Activated T-helper 1 cell treated with anti-CD3 and anti-CD28 coated beads, Interleukin-2, amount 50 U/mL, for 16 hours (primary cell): ENCODE measurements at places on chromosomes 11 and 22.

DNA sequence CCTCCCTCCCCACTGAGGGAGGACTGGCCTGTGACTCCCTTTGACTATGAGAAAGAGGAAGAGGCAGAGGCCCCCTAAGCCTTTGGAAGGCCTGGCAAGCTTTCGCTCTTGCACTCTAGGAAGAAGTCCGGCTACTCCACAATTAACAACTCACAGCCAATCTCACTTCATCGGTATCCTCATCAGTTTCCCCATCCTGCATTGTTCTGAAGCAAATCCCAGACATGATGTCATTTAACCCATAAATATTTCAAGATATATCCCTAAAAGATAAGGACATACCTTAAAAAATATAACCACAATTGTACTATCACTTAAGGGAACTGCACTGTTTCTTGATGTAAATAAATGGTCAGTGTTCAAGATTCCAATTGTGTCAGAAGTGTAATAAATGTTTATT is 63.1 kb downstream of the CWC15 start:
- DNase-seq: no peak

DNA sequence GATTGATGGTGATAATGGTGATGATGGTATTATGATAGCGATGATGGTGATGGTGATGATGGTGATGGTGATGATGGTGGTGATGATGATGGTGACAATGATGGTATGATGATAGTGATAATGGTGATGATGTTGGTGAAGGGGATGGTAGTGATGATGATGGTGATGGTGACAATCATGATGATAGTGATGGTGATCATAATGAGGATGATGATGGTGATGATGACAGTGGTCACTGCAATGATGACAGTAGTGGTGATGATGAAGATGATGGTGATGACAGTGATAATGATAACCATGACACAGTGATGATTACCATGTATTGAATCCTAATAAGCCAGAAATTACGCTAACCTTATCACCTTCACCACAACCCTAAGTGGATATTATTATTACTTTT is 128.2 kb downstream of the SHANK2 start:
- no peak for DNase-seq

DNA sequence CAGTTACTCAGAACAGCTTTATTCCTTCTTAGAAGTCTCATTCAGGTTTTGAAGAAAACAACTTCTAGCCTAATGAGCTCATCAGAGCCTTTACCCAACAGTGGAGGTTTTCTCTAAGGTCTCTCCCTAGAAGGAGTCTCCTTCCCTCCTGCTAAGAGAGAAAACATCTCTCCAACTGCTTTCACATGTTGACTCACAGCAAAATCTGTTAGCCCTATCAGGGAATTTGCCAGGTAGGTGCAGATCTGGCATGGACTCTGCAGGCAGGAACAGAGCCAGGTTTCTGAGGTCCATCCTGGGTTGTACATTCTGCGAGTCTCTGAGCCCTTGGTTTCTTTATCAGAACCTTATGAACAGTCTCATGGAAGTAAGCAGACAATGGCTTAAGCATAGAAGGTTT is 214.4 kb downstream of the HIPK3 start:
- no peak for DNase-seq

DNA sequence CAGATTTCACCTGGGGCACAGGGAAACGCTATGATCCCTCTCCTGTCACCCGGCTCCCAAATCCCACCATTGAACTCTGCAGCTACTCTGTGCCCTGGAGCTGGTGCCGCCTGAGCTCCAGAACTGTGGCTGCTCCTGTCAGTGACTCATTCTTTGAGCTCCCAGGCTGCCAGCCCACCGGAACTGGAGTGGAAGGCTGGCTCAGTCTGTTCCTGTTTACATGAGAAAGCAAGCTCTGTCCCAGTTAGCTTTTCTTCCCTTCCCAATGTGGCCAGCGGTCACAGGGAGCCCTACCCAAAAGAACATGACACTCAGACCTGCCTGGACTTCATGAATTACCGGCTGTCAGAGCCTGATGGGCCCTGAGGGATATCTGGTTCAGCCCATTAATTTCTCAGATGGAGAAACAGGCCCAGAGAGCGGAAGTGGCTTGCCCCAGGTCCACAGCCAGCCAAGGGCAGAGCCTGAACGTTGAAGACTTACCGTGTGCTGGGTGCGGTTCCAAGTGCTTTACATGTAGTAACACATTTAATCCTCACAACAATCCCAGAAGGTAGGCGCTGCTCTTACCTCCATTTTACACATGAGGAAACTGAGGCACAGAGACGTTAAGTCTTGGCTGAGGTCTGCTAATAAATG is 23.8 kb upstream of the IGSF22 start:
- no peak for DNase-seq

DNA sequence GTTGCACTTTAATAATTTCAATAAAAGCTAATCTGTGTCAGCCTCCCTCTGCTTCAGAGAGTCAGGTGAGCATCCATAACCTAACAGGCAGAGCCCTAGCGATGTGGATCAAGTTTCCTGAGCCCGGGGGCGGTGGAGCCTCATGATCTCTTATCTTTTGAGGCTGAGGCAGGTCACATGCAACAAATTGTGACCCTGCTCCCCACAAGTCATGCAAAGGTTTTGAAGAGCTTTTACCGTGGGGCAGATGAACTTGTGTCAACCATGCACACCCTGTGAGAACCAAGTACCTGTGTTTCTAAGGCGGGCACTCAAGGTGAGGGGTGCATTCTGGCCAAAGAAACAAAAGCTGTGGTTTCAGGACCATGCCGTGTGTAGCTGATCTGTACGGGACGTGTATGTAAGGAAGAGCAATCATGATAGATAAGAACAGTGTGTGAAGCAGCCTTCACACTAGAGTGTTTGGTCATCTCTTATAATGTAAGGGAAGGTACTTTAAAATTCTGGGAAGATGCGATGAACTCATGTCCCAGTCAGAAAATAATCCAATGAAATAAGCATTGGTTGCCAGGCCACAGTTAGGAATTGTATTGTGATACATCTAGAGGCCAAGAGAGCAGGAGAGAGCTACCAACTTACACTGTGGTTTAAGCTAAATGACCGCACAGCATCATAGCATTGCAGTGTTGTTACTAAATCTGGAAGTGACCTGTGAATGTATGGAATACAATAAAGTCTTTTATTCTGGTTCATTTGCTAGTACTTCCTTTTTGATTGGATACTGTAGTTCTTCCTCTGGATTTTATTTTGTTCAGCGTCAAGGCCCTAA is 49.8 kb downstream of the DKK3 start:
- DNase-seq: no peak

- no peak for DNase-seq
These were observed 959 bp downstream of the CCND1 start for GRCh38 chr11:69641681-69642548.

DNA sequence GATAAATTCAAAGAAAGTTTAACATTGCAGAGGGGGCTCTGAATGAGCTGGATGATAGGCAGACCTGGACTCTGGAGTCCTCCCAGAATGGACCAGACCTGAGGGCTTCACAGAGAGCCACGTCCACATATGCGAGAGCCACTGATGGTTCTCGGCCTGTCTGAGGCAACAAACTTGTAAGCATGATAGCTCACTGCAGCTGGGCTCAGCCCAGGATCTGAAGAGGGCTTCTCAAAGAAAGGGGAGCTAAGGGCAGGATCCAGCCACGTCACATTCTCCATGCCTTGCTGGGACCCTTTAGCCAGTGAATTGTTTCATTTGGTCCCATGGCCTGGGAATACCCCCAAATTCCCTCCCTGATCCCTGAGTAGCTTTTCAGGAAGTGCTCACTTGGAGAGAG is 98.9 kb downstream of the ATXN10 start:
- no peak for DNase-seq

- DNase-seq: no peak
These were observed 7.3 kb upstream of the C11orf86 start for GRCh38 chr11:66967670-66968425.

DNA sequence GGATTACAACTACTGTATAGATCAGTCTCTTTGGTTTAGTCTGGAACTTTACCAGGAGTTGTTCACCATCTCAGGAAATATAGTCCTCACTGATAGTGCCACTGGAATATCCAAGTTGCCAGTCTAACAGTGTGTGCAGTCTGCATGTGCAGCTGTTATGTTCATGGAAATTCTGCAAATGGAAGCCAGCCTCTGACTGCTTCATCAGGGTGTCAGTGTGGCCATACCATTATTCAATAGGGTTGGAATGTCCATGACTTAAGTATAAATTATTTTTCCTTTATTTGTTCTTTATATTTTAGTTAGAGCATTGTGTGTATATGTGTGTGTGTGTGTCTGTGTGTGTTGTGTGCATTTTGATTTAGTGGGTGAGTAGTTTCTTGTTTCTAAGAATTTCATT is 51.8 kb downstream of the C11orf96 start:
- no peak for DNase-seq

DNA sequence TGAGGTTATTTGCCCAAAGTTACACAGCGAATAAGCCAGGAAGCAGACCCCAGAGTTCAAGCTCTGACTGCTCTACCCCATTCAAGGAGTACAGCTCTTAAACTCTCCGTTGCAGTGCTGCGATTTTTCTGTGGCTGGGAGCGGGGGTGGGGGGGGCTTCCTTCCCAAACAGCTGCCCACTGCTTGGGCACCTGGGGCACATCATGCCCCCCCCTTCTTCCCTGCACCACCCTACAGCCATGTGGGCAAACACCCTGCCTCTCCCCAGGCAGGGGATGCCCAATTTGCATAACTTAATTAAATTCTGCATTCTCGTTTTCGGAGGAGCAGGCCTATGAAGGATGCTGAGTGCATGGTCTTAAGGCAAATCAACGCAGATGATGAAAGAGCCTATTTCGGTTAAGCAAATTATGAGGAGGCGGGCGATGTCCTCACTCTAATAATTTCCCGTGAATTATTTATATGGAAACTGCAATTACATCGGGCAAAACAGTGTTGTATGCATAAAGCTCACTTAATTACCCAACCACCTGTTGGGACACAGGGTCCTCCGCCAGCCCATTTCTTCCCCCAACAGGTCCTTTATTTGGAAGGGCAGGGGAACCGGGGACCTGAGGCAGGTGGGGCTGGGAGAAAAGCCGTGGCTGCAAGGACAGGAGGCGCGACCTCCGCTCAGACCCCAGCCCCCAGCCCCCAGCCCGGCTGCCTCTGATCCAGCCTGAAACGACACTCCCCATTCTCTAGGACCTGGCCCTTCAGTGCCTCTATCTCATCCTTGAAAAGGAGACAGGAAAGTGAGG is 610.5 kb downstream of the BUD13 start:
- no peak for DNase-seq

DNA sequence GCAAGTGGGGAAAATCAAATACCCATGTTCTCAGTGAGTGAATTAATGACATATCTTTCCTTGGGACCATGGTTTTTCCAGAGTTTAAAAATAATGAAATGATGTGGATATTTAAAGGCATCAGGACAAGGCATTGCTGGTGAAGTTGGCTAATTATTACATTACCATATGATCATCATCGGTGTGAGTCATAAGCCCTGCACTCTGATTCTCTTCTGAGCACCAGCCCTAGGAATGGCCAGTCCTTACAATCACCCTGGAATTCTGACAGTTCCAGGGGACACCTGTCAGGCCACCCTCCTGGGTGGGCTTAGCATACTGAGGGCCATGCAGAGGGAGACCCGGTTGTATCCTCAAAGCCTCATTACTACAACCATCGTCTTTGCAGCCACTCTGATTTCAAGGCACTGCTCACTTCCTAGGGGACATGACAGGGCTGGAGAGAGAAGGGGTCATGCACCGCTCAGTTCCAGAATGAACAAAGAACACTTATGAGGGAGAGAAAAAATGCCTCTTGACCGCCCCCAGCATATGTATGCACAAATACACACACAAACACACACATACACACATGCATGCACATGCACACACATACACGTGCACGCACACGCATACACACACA is 365.0 kb downstream of the MIAT start:
- DNase-seq: no peak

GRCh38 chr11:34530545-34531234 is 17.1 kb upstream of the ELF5 start:
- no peak for DNase-seq

DNA sequence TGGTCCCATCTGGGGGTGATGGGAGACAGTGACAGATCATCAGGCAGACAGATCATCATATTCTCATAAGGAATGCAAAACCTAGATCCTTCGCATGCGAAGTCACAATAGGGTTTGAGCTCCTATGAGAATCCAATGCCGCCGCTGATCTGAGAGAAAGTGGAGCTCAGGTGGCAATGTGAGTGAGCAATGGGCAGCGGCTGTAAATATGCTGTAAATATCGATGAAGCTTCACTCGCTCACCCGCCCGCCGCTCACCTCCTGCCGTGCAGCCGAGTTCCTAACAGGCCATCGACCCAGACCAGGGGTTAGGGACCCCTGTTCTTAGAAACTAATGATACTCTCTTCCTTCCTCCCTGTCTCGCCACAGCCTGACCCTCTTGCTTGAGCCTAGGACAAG is 9.4 kb upstream of the PLA2G6 start:
- DNase-seq: no peak

- DNase-seq: no peak
These were observed 34.6 kb downstream of the MED15 start for GRCh38 chr22:20542055-20542454.

- DNase-seq: peak; percentile 19
These were observed 92.0 kb upstream of the KCNQ1OT1 start for GRCh38 chr11:2791521-2792380.

- DNase-seq: no peak
These were observed 10.0 kb downstream of the TSPAN18 start for GRCh38 chr11:44736791-44737190.
